ENCODE measurements at places on chromosomes 1 and 21.

GRCh38 chr1:245310571-245311531 lies 156.1 kb downstream of the KIF26B start:
- DNase-seq, result peak; percentile 40

GRCh38 chr1:53586765-53587164 lies 127.6 kb downstream of the DMRTB1 start:
- DNase-seq, result no peak

DNA sequence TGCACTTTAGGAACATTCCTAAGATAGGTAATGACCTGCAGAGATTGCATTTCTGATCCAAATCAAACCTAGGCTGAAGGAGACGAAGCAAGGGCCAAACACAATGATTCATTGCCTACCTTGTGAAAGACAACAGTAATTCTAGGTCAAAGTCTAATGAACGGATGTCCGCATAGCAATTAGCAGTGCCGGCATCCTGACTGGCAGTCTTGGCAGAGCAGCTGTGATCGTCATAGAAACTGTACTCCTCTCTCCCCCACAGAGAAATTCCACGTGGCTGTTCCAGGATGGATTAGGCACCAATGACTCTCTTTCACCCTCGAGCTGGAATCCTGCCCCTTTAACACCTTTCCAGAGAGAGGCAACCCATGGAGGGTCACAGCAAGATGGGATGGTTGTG lies 28.9 kb upstream of the VAV3 start:
- no peak for DNase-seq

GRCh38 chr1:197672347-197672746 lies 102.9 kb downstream of the DENND1B start:
- DNase-seq, result no peak

DNA sequence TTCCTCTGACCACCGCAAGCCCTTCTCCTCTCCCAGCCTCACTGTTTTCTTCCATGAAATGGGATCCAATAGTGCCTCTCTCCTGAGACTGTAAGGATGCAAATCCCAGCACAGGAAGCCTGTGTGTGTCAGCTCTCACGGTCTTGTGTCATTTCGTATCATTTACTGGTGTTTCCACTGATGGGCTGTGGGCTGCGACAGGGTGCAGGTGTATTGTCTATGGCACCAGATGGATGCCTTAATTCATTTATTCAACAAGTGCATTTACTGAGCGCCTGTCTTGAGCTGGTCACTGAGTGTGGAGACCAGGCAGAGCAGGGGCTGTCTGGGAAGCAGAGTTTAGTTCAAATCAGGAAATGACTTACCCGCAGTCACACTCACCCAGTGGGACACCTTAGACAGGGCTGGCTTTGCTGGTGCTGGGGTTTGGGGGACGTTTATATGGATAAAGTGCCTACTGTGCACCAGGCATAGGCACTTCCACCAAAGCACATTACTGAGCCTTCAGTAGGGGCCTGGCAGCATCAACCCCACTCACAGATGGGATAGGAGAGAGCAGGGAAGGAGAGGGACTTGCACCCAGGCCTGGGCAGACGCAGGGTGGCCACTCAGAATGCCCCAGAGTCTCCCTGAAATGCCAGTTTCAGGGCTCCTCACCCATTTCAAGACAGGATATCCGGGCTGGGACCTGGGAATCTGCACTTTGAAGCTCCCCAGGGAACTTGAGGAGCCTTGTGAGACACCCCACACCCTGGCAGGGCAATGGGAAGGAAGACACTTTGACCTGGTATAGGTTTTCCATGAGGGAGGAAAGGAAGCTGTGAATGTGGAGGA lies 398.9 kb downstream of the MATN1 start:
- DNase-seq, result no peak

GRCh38 chr1:9691691-9692090 lies 40.2 kb downstream of the PIK3CD start:
- no peak for DNase-seq

DNA sequence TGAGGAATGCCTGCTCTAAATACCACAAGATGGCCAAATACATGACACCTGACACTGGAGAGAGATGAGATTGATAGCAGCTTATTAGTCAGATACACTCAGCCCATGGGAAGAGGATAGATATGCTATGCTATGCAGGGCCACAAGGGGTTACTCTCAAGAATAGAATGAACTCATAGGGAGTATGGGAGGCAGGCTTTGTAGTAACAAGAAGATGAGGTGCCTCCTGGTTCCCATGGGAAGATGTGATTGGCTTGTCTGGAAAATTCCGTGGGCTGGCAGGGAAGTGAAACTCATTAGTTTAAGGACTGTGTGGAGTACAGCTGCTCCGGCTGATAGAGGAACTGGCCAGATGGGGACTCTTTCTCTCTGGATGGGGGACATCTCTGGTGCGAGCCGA lies 16.5 kb downstream of the CCDC30 start:
- no peak for DNase-seq

- DNase-seq, result no peak
Measured at GRCh38 chr21:44350773-44351481, 2.5 kb upstream of the TRPM2 start.

DNA sequence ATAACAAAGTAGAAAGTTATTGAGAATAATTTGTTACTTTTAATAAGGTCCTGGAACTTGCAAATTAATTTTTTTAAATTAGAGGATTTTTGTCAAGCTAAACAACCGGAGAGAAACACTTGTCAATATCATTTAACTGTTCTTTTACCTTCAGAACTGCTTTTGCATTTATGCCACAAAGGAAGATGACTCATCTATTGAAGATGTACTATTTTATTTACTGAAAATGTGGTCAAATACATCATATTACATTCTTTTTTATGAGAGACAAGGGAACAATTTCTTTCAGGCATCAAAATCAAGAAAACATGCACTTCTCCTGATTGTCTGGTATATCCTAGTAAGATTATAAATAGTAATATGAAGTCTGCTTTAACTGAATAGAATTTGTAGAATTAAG lies 558.2 kb upstream of the PRMT6 start:
- DNase-seq, result no peak
